OCI-LY7 (cell line): ENCODE measurements at places on chromosomes 13 and 19.

- no peak for DNase-seq
These were observed 505.1 kb downstream of the SLITRK5 start for GRCh38 chr13:88176231-88176630.

- DNase-seq: no peak
These were observed 45.0 kb downstream of the GPALPP1 start for GRCh38 chr13:45034342-45034741.

GRCh38 chr13:40230833-40231266, 435.6 kb downstream of the FOXO1 start:
- no peak for DNase-seq

DNA sequence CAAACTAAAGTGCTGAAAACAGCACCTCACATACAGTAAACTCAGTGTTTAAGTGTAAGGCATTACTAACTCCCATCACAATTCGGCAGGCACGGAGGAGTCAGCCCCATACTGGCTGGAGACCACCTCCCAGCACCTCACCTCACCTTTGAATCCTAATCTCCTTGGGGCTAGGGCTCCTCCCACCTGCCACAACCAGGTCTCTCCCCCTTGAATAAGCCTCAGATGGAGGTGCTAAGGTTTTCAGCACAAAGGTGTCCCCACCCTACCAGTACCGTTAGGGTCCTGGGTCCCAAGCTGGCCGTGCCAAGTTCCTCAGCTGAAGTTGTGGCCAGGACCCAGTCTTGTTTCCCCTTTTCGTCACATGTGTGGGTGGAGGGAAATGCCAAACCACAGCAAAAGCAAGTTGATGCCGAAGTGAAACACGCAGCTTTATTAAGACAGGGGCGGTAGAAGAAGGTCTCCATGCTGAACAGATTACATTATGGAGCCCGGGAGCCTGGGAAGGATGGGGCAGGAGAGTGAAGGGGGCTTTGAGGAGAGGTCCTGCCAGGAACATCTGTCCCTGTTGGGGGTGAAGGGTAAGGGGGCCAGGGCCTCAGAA, at the start of gene IGFLR1:
IGFLR1 (minus strand) TSS at position 332 of the 604 bp plus-strand sequence. CDS start 1,272 bp downstream, outside the sequence.
- peak; percentile 75 for DNase-seq

GRCh38 chr19:3243819-3244700, 19.6 kb downstream of the CELF5 start:
- DNase-seq: peak; percentile 37
